ENCODE measurements at places on chromosomes 11 and 22. TPM values are rescaled to one million over a fixed set of nuclear protein-coding genes. Genes with fewer than 3 reads are reported as not detected.
A peak's percentile ranks its signal among the peaks of the same experiment; 100 is the strongest.

DNA sequence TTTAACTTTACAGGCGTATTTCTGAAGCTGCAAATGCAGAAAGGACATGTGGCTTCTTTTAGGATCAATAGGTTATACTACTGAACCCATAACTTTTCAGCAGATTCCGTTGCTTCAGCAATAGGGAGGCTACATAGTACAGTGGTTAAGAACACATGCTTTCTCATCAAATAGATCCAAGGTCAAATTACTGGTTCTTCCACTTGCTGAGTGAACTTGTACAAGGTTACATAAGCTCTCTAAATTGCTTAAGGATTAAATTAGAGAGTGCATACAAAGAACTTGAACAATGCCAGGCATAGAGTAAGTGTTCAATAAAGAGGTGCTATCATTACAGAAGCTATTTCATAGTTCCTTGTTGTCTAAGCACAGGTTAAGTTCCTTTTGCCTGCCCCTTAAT is 129.6 kb downstream of the BARX2 start:
- H3K4me3 ChIP-seq = no peak overlapping the region
- H3K4me1 ChIP-seq = no peaks in the 10 kb centered on the region
- H3K27me3 ChIP-seq = no peaks in the 10 kb centered on the region
- no peaks in the 10 kb centered on the region for H3K36me3 ChIP-seq

GRCh38 chr22:46044621-46045458 is 67.9 kb upstream of the WNT7B start:
- DNase-seq = peak; percentile 27
- H3K27me3 ChIP-seq = no peaks in the 10 kb centered on the region
- H3K27ac ChIP-seq = peak overlapping the region; percentile 76
- H3K4me1 ChIP-seq = peaks cover 10% of the 10 kb centered on the region

- no peak overlapping the region for H3K4me3 ChIP-seq
- no peaks in the 10 kb centered on the region for H3K4me1 ChIP-seq
- H3K27me3 ChIP-seq = no peaks in the 10 kb centered on the region
- no peaks in the 10 kb centered on the region for H3K36me3 ChIP-seq
- DNase-seq = no peak
These were observed 9.5 kb downstream of the OR5P2 start for GRCh38 chr11:7787239-7787638.

DNA sequence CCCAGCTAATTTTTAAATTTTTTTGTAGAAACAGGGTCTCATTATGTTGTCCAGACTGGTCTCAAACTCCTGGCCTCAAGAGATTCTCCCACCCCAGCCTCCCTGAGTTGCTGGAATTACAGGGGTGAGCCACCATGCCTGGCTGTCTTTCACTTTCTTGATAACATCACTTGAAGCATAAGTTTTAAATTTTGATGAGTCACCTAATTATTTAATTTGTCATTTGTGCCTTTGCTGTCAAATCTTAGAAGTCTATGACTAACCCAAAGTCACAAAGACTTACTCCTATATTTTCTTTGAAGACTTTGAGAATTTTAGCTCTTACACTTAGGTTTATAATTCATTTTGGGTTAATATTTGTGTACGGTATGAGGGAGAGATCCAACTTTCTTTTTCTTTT is 14.5 kb upstream of the MSANTD2 start:
- H3K4me1 ChIP-seq = no peaks in the 10 kb centered on the region
- H3K36me3 ChIP-seq = no peaks in the 10 kb centered on the region
- no peak overlapping the region for H3K4me3 ChIP-seq
- peaks cover 4% of the 10 kb centered on the region for H3K27me3 ChIP-seq
- DNase-seq = no peak

GRCh38 chr22:45192701-45193187 is 29.0 kb downstream of the NUP50 start:
- H3K36me3 ChIP-seq = no peaks in the 10 kb centered on the region
- no peak overlapping the region for H3K4me3 ChIP-seq
- no peaks in the 10 kb centered on the region for H3K4me1 ChIP-seq
- H3K27ac ChIP-seq = no peak overlapping the region
- no peak for DNase-seq

GRCh38 chr11:8312986-8313385 is 49.3 kb upstream of the LMO1 start:
- no peak overlapping the region for H3K27ac ChIP-seq
- DNase-seq = no peak
- H3K4me1 ChIP-seq = no peaks in the 10 kb centered on the region
- no peaks in the 10 kb centered on the region for H3K27me3 ChIP-seq

GRCh38 chr11:48047616-48048015 is 67.3 kb downstream of the PTPRJ start:
- no peak overlapping the region for H3K4me3 ChIP-seq
- no peak overlapping the region for H3K27ac ChIP-seq
- no peak for DNase-seq
- H3K4me1 ChIP-seq = peaks cover 49% of the 10 kb centered on the region
- no peaks in the 10 kb centered on the region for H3K36me3 ChIP-seq

Gene SLC22A6
- total RNA-seq = not detected

Gene CD82
- total RNA-seq = 82.6 TPM

Gene TMEM121B
- 0.13 TPM for total RNA-seq

Data from naive thymus-derived CD4-positive, alpha-beta T cell (primary cell).